ENCODE measurements at places on chromosomes 16 and 17. TPM values are rescaled to one million over a fixed set of nuclear protein-coding genes. Genes with fewer than 3 reads are reported as not detected.

The EPOP gene
- 8.9 TPM for total RNA-seq

The KRT27 gene
- total RNA-seq, result not detected

The GLIS2 gene
- total RNA-seq, result 2.9 TPM

The FBXO31 gene
- 24.6 TPM for total RNA-seq

The DOC2A gene
- total RNA-seq, result 2.3 TPM

The CLCN7 gene
- total RNA-seq, result 103 TPM

The MAPK7 gene
- total RNA-seq, result 5.1 TPM

The KRTAP3-1 gene
- not detected for total RNA-seq
